ENCODE measurements at places on chromosomes 7 and 10.

DNA sequence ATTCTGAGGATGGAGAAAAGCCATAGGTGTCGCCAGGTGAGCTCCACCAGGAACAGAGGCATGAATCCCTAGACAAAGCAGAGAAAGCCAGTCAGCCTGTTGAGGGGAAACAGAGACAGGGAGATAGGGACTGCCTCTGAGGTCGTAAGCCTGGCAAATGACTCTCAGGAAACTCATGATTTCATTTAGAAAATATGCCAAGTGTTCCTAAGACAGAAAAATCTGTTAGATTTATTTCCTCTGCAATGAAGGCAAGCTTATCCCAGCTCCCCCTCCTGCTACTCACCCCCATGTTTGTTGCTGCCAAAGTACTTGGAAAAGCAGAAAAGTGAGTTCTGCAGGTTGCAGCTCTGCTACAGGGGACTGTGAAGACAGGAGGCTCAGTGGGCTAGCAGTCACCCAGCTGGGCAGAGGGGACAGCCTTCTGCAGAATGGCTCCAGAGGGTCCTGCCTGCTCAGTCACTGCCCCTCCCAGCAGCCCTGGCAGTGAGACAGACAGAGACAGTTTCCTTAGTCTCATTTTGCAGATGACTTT, 184.3 kb downstream of the ADRA2A start:
- DNase-seq: no peak

DNA sequence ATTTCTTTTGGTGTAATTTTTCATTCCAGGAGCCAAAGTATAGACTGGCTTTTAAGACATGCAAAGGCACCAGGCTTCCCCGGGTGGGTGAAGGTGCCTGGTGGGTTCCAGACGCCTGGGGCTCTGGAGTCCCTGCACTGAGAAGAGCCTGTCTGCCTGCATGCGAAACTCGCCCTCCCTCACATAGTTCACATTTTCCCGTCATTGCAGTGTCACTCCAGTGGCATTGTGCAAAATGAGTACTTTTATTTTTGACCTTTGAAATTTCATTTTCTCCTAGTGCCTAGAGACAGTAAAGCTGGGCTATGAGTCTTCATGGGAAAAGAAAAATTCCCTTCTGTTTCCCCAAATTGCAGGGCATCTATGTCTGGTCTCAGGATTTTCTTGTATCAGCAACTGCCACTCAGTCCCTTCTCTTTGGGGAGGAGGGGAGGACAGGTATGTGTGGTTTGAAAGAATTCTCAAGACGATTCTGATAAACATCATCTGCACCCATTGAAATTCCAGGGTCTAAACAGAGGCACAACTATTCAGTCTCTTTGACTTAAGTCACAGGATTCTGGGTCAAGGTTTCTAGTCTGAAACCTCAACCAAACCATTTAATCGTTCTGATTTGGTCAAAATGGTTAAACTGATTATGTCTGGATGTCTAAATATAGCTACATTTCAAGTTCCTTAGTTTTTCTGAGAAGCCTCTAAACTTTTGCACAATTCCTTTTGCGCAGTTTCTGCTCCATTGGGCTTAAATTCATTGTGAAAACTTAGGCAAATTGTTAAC, 107.8 kb downstream of the CYP26A1 start:
- no peak for DNase-seq

GRCh38 chr10:117514971-117515370, 27.6 kb upstream of the EMX2 start:
- DNase-seq: no peak

- DNase-seq: no peak
These were observed 850.2 kb downstream of the LRMDA start for GRCh38 chr10:76281659-76282058.

GRCh38 chr7:141073641-141074161, at the start of gene TMEM178B:
Gene TMEM178B (plus strand): TSS chr7:141074064.
- no peak for DNase-seq

DNA sequence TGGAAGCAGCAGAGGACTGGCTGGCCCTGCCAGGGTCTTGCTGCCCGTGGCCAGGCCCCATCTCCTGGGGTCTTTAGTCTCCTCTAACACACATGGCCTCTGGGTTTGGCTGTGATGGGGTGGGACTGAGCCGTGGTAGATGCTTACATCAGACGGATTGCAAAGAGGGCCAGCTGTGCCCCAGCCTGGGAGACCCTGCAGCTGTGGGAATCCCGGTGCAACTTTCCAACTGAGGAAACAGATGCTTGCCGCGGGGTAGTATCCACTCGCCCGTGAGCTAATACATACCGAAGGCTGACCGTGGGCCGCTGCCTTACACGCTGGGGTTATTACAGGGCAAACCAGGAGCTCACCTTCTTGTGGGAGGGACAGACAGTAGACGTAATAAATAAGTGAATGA, 24.1 kb upstream of the SH2B2 start:
- DNase-seq: no peak

DNA sequence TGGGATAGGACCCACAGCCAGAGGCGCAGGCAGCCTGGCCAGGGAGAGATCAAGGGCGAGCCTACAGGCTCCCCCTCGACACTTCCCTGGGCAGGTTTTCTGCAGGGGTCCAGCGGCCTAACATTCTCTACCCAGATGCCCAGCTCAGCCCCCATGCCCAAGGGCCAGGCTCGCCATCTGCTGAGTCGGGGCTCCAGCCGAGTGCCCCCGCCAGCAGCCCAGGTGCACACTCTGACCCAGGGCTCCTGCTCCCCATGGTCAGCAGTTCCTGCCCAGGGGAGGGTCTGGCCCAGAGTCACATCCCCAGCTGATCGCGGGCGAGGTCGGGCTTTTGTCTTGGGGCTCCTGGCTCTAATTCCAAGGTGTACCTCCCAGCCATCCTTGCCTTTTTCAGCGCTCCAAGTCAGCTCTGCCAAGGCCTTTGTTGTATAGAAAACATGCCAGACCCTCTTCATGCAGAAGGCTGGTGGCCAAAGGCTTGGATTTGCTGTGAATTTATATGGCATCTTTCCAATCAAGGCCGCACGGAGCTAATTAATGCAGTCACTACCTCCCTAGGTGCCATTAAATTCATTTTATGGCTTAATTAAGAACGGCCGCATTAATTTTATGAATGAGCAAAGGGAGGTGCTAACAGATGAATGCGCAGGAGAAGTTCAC, 120.6 kb downstream of the LRRC18 start:
- no peak for DNase-seq

GRCh38 chr10:23826421-23826820, 382.5 kb upstream of the KIAA1217 start:
- DNase-seq: no peak

DNA sequence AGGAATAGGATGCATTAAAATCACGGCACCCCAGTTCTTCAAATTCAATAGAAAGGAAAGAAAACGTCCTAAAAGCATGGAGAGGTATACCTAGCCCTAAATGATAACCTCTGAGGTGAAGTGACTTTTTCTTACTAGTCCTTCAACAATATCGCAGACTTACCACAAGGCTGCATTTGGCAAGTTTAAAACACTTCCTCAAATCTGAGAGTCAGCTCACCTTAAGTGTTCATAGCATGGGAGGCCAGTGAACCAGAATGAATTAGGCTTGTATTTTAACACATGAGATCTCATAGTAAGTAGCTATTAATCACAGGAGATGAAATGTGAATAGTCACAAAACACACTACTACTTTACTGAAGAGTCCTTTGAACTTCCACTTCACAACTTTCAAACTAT, 124.2 kb downstream of the RNF32 start:
- no peak for DNase-seq

DNA sequence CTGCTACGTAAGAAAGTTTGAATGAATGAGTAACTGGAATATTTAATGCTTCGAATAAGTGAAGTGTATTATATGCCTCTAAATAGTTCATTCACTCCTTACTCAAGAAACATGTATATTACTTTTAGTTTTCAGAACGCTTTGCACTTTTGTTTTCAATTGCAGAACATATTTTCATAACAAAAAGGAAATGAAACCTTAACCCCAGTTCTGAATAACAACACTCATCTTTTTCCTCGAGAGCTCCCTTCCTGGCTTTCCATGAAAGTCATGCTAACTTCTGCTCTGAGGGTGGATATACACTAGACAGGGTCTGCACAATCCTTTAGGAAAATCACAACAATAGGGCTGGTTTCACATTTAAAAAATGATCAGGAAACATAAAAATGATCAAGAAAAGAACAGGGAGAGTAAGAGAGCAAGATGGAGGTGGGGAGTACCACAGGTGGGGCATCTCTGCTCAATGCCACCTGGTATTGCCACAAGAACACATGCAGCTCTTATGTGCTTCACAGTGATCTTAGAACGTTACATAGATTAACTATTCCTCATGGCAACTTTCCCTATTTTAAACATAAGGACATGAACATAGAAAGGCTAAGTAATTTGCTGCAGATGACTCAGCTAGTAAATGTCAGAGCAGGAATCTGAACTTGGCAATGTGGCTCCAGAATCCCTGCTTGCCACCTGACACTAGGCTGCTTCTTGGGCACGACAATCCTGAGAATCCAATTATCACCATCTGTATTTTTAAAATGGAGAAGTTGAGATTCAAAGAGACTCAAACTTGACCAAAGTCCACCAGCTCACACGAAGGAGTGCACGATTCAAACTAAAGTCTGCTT, 219.5 kb upstream of the AOAH start:
- DNase-seq: no peak

GRCh38 chr10:44972874-44973306, 5.7 kb downstream of the DEPP1 start:
- DNase-seq: no peak

DNA sequence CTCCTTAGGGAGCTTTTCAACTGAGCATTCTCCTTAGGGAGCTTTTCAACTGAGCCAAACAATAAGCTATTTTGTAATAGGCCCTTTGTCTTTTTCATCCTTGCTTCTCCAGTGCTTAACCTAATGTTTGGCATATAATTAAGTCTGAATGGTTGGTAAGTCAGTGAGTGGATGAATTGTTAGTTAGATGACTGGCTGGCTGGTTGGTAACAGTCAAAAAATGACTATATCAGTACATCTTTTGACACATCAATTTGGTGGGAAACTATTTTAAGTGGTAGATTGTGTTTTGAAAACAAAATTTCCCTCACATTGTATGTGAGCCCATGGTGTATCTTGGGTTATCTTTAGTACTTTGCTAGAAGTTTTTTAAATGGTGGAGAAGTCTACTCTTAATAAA, 16.4 kb downstream of the ING3 start:
- no peak for DNase-seq

DNA sequence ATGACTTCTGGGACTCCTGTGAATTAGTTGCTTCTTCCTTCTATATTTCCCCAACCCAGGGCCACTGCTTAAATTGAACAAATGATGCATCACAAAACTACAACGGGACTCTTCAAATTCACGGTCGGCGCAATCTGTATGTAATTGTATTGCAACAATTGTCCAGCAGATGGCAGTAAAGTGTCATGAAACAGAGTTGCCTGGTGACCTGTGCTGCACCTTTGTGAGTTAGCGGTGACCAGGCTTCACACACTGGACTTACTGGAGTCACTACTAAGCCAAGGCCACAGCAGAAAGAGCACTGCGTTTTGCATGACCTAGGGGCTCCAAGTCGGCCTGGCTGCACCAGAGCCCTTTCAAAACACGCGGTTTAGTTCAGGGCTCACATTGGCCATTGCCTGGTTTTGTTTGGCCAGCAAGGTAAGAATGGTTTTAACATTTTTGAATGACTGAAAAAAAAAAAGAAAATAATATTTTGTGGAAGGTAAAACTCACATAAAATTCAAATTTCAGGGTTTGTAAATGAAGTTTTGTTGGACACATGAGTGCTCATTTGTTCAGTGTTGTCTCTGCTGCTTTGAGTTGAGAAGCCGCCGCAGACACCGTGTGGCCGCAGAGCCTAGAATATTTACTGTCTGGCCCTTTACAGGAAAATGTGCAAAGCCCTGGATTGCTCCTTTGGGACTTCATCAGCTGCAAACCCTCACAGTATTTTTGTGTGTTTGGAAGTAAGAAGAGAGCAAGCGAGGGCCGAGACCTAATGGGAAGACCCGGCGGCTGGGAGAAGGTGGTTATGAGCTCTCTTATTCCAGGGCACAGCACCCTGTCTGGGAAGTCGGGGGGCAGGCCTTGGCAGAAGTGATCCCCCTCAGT, 23.2 kb upstream of the ZNF32 start:
- no peak for DNase-seq

GRCh38 chr7:1709281-1709680, 39.2 kb downstream of the ELFN1 start:
- DNase-seq: no peak

DNA sequence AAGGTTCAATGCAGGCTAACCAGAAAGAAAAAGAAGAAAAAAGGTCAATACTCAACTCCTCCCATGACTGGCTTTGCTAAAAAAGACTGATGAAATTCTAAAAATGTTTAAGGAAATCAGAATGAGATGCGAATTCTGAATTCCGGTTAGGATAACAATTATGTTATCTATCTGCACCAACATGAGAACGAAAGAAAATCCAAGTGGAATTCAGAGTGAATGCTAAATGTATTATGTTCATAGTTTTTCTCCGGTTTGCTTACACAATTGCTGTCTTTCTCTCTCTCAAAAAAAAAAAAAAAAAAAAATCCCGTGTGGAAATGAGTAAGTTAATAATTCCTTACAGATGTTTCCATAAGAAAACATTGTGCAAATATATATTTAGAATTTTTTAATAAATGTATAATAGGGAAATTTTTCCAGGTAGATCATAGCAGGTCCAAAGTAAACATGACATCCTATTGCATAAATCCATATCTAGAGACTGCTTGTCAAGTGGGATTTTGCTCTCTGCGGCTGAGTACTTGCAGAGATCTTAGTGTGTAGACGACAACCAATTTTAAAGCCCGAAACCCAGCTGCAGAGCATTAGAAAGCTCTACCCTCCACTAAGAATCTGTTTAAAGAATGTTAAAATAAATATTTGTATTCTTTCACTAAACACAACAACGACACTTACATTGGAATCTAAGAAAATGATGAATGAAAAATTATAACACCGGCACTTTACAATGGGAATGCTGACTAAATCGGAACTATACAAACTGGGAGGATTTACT, 104.0 kb downstream of the JAZF1 start:
- DNase-seq: no peak

DNA sequence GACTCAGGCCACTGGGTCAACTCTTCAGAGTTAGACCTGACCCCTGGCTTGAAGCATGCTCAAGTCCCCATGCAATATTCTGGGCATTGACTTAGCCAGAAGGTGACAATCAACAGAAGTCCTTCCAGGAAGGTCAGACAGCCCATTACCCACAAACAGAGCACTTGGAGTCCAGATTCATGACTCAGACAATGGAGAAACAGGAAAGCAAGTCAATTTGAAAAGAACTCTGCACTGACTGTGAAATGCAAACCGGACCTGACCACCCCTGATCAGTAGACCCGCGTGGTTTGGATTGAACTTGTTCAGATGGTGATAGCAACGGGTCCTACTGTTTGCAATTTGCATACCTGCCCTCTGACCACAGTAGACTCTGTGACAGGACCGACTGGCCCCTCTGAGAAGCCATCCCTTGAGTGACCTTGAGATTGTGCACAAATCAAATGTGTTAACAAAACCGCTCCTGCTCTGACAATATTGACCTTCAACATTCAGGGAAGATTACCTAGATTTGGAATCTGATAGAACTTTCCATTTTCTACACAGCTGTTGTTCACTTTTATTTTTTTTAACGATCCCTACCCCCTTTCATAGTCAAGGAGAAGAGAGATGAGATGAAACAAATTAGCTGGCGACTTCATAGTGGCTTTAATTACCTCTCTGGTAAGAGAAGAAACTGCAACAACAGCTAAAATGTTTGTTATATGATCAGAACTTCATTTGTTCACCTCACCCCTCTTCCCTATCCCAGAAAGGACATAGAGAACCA, 138.7 kb downstream of the NRP1 start:
- no peak for DNase-seq
